Breast epithelium (tissue), 4 donors: ENCODE measurements at places on chromosomes 2 and 18. TPM values are rescaled to one million over a fixed set of nuclear protein-coding genes. Genes with fewer than 3 reads are reported as not detected.

GRCh38 chr2:120485096-120485495 lies 139.2 kb downstream of the INHBB start:
- H3K27ac ChIP-seq: no peak overlapping the region
- no peaks in the 10 kb centered on the region for H3K27me3 ChIP-seq
- no peak overlapping the region for H3K4me3 ChIP-seq
- H3K4me1 ChIP-seq: no peaks in the 10 kb centered on the region
- no peaks in the 10 kb centered on the region for H3K36me3 ChIP-seq

DNA sequence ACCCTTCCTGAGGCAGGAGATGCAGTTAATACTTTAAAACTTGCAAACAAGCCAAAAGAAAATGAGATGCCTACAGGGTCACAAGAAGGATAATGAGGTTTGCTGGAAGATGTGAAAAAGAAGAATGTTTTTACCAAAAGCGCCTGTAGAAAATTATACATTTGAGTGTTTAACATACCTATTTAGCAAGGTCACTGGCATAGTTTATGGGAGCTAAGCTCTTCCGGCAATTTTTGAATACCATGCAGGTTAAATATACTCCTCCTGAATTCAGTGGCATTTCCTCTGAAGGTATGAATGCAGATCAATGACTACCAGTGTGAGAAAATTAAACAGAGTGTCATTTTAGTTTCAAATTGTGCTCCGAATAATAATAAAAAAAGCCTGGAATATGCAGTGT lies 21.2 kb upstream of the MAP3K20 start:
- H3K27ac ChIP-seq: no peak overlapping the region
- DNase-seq: no peak
- no peaks in the 10 kb centered on the region for H3K4me1 ChIP-seq
- H3K27me3 ChIP-seq: no peaks in the 10 kb centered on the region
- H3K36me3 ChIP-seq: no peaks in the 10 kb centered on the region

GRCh38 chr2:143615562-143615961 lies 486.3 kb downstream of the ARHGAP15 start:
- DNase-seq: no peak
- H3K27me3 ChIP-seq: no peaks in the 10 kb centered on the region
- H3K4me3 ChIP-seq: no peak overlapping the region
- H3K4me1 ChIP-seq: no peaks in the 10 kb centered on the region

The SLC8A1 gene
- total RNA-seq: 12.2 TPM
